ENCODE measurements at places on chromosomes 2 and 18.

DNA sequence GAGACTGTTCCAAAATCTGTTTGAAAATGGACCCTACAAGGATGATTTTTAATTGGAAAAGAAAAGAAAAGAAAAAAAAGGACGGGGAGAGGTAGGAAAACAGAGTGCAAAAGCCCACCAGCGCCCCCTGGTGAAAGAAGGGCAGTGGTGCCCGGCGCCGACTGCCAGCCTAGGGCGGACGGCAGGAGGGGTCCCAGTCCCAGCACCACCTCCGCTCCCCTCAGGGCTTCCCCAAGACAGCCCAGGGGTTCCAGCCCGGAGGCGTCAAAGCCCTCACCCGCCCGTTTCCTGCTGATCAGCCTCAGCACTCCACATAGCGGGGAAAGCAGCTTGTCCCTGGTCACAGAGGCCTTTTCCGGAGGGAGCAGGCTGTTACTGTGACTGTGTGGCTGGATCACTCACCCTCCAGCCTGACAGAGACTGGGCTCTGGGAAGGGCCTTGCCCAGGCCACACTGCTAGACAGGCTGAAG is 213.9 kb downstream of the TFCP2L1 start:
- DNase-seq, result no peak

GRCh38 chr2:65182570-65182969 is 45.1 kb upstream of the ACTR2 start:
- DNase-seq, result no peak

DNA sequence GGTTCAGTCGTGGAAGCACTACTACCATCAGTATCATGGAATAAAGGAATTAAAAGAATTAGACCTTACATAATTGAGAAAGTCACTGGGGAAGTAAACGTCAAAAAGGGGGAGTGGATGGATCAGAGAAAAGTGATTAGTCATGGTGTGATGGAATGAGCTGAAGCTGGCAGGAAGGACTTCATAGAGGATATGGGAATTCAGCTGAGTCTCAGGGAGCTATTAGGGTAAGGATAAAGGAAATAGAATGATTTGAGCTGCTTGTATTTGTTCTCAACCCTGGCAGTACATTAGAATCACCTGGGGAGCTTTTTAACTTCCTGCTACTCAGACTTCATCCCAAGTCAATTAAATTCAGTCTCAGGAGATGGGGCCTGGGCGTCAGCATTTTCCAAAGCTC is 53.4 kb upstream of the SETBP1 start:
- DNase-seq, result no peak

GRCh38 chr2:86383844-86384243 is 46.4 kb upstream of the REEP1 start:
- peak; percentile 61 for DNase-seq

DNA sequence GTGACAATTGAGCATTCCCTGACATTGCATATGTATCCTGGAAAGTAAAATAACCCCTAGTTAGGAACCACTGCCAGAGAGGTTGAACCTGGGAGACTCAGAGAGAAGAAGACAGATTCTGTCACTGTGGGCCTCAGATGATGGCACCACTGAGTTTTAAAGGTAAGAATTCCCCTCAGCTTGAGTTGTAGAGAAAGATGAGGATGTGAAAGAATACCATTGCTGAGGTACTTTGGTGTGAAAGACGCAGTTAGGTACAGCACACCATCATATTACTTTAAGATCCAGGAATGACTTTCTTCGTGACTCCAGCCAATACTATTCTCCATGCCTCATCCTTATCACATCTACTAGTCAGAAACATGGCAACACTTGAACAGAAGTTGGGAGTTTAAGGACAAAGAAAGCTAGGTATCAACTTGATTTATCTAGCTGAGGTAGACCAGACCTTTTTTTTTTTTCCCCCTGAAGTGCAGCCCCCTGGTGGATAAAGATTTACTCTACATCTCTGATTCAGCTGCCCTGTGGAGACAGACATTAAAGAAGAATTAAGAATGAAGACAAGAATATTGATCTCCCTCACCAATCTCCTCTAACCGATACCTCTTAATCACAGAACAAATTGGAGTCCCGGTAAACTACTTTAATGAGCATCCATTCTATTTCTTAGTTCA is 630.5 kb upstream of the FANCL start:
- no peak for DNase-seq

DNA sequence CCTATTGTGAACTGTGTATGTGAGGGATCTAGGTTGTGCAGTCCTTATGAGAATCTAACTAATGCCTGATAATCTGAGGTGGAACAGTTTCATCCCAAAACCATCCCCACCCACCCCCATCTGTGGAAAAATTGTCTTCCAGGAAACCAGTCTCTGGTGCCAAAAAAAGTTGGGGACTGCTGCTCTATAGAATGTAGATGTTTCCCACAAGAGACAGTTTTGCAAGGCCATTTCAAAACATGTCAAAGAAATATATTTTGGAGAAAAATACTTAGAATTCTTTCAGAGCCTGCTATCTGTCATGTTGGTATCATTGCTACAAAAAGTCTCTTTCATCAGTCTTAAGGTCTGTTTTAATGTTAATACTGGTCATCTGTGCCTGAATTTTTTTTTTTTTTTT is 4.1 kb upstream of the SLC39A10 start:
- no peak for DNase-seq

- no peak for DNase-seq
These were observed 11.0 kb downstream of the IL37 start for GRCh38 chr2:112921982-112922381.

GRCh38 chr2:101762451-101763171 is 65.1 kb downstream of the MAP4K4 start:
- DNase-seq, result no peak

DNA sequence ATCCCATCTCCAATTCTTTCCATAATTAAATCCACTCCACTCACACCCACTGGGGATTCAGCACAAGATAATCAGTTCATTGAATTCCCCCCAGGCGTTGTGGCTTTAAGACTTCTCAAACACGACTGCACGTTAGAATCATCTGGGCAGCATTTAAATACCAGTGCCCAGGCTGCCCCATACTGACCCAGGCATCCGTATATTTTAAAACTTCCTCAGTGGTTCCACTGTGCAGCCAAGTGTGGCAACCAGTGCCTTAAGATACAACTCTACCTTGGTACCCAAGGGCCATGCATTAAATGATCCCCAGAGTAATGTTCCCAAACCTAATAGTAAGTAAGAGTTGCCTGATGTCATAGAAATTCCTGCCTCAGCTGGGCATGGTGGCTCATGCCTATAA is 54.3 kb upstream of the BZW1 start:
- DNase-seq, result no peak

GRCh38 chr2:235149240-235149659 is 197.4 kb downstream of the SH3BP4 start:
- DNase-seq, result peak; percentile 74

GRCh38 chr2:9210030-9210429 is 3.4 kb downstream of the ASAP2 start:
- DNase-seq, result no peak

DNA sequence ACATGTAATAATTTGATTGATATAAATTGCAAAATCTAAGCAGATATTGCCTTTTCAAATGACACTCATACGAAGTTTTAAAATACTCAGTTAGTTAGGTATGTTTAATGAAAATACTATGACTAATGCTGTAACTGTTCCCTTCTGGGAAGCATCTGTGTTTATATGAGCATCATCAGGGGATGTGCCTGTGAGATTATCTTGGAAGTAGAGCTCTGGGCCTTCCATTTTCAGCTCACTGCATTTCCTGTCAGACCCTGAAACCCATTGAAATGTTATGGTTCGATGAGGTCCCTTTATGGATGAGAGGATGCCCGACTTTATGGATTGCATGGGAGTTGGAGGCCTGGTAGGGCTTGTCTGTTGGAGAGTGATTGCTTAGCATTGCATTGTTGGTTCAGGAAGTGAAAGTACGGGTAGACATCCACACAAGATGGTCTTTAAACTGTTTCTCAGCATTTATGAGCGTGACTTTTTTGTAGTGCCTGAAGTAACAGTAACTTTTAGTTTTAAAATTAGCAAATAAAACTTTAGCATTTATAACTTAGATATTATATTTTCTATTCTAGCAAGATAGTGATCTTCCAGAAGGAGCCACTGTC is 28.7 kb downstream of the ELP2 start:
- DNase-seq, result peak; percentile 26

DNA sequence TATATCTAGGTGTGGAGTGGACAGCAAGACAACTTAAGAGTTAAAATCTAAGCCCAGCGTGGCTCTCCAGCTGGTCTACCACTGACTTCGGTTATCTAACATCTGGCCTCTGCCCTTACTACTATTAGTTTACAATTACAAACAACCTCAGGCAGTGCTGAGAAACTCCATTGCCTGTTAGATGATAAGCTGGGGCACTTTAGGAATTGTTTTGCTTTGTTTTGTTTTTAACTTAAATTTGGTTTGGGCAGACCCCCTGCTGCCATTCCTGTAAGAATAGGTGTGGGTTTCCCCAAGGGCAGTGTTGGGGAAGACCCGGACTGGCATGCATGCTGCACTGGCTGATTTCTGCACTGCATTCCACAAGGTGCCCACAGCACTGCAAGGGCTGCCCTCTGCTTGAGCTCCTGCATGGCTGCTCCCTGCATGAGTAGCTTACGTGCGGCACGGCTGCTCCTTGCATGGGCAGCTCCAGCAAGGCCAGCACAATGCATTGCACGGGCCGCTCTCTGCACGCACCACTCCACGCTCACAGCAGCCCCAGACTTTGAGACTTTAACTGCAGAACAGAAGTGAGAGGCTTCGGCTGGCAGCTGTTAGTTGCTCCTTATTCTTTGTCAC is 74.2 kb upstream of the SERTAD2 start:
- DNase-seq, result no peak

DNA sequence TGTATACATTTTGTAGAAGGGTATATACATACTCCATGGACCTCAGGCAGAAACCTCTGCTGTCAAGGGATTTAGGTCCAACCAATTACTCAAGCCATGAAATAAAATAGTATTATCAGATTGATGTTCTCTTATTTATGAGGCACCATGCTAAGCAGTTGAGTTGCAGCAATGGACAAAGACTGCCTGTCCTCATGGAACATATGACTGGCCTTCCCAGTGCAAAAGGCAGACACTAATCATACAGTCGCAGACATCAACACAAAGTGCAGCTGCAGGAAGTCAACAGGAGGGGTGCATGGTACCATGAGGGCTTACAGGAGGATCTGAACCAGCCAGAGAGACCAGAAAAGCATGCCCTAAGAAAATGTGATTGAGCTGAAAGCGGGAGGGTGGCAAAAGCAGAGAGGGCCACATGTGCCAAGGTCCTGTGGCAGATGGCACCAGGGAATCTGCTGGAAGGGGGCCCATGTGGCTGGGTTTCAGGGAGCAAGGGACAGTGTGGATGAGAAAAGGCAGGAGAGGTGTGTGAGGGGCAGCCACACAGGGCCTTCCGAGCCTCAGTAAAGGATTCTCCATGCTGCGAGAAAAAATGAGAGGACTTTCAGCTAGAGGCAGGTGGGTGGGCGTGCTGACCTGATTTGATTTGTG is 61.4 kb upstream of the RNF152 start:
- DNase-seq, result no peak

DNA sequence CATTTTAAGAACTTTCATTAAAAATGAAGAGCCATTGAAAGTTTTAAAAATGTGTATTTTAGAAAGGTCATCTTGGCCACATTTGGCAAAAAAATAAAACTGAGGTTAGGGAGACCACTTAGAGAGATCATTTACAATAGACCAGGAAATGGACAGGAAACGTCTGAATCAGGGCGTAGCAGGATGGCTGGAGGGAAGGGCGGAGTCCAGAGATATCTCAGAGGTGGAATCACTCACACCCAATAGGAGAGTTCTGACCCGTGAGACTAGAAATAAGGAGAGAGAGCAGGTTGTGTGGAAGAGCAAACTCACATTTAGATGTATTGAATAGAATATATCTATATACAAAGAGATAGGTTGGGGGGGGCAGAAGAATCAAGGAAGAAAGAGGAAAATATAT is 373.4 kb downstream of the METTL4 start:
- no peak for DNase-seq

GRCh38 chr2:230660294-230661060 is 52.2 kb upstream of the CAB39 start:
- DNase-seq, result no peak

DNA sequence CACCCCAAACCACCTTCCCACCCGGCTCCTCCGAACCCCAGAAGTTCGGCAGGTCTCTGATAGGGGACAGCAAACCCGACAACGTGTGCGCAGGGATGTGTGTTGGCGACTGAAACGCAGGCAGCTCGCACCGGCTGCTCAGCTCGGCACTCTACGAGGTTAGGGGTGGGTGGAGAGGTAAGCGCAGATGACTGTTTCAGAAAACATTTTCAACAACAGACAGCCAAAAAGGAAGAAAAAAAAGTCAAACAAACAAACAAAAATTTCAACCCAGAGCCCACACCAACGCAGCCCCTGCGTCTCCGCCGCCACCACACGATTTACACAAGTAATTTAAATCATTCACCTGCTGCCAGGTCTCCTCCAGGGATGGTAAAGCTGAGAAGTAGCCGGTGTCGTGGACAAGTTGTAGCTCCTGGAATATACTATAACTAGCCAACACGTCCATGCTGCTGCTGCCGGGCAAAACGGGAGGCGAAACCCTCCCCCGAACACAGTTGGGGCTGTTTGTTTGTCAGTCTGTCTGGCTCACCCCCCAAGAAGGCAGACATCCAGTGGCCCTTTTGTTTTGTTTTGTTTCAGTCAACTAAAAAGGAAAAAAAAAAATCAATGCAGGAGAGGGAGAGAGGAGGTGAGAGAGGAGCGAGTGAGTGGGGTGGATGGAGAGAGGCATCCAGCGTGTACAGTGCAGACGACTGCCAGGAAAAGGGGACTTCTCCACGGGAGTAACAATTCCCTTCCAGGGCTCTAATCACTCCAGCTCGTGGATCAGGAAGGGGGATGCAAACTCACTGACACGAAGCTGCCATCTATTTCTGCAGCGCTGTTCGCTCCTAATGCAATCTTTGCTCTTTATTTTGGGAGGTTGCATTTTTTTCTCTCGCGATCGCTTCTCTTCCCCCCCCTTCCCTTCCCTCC is at the start of gene KLF7:
TSS of gene KLF7 (minus strand) at position 828 of the 918 bp plus-strand sequence. CDS start at position 448, 380 bp downstream.
- no peak for DNase-seq

- no peak for DNase-seq
These were observed 232.4 kb downstream of the CD226 start for GRCh38 chr18:69715191-69715795.

- DNase-seq, result no peak
These were observed 22.6 kb upstream of the GIGYF2 start for GRCh38 chr2:232674491-232674890.

GRCh38 chr2:166867874-166868514 is 20.3 kb upstream of the XIRP2 start:
- no peak for DNase-seq

Data from astrocyte of the cerebellum (primary cell).